CD4-positive, alpha-beta T cell treated with Interleukin-10 for 1 hour (primary cell): ENCODE measurements at places on chromosomes 12 and 14.

GRCh38 chr12:101040936-101041335 is 169.1 kb downstream of the SLC5A8 start:
- DNase-seq, result no peak

GRCh38 chr12:44627387-44628166 is 248.5 kb downstream of the NELL2 start:
- no peak for DNase-seq

- DNase-seq, result peak; percentile 19
Observed at GRCh38 chr12:46430340-46430948, 57.9 kb upstream of the SLC38A2 start.

- DNase-seq, result no peak
Observed at GRCh38 chr14:95095996-95096395, 61.3 kb downstream of the DICER1 start.

- DNase-seq, result no peak
Observed at GRCh38 chr14:49297102-49297501, 289.1 kb downstream of the RPS29 start.

DNA sequence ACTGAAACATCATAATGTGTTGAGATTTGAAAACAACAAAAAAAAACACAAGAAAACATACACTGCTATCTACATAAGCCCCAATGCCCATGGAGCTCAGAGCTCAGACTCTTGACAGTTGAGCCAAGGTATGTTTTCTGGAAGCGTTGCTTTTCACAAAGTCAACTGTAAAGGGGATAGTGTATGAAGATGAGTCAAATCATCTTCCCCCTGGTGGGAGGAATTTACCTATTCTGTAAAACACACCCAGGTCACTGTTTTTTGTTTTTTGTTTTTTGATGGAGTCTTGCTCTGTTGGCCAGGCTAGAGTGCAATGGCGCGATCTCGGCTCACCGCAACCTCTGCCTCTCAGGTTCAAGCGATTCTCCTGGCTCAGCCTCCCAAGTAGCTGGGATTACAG is 361.4 kb upstream of the DIO2 start:
- DNase-seq, result no peak

DNA sequence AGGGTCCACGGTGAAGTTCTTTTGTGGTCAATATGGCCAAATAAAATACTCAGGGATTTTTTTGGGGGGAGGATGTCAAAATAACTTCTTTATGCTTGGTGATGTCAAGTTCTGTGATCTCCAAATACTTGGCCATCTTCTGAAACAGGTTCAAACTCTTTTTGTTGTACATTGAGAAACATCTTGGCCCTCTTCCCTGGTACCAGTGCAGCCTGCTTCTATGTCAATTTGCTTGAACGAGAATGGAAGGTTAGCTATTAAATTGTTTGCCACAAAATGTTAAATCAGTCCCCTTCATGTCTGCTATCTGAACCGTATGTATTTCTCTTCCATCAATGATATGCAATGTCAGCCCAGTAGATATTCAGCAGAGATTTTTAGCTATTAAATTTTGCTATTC is 6.1 kb upstream of the CRADD start:
- no peak for DNase-seq
